ENCODE measurements at places on chromosomes 7 and 10.

- peaks cover 3% of the 10 kb centered on the region for H3K27me3 ChIP-seq
- DNase-seq: no peak
- H3K4me1 ChIP-seq: peaks cover 44% of the 10 kb centered on the region
- no peak overlapping the region for H3K4me3 ChIP-seq
- peaks cover 6% of the 10 kb centered on the region for H3K36me3 ChIP-seq
- no peak overlapping the region for H3K27ac ChIP-seq
These were observed 91.0 kb upstream of the COL1A2 start for GRCh38 chr7:94303695-94304094.

DNA sequence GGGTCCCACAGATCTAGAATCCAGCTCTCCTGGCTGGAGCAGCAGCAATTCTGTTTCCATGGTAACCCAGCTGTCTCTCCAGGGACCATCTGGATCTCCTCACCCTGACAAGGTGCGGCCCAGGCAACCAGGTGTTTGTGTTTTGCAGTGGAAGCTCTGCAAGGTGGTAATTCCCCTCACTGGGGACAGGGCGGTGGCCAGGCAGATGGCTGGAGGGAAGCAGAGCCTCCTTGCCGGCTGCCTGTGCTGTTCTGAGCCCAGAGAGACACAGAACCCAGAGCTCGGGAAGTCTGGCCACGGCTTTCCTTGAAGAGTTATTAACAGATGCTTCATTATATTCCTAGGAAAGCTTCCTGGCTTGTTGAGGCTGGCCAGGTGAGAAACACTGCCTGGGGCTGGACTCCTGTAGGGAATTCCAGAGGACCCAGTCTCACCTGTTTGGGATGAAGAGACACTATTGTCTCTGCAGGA is 118.2 kb upstream of the PPIF start:
- H3K4me1 ChIP-seq: peaks cover 43% of the 10 kb centered on the region

- no peak overlapping the region for H3K4me3 ChIP-seq
- H3K27me3 ChIP-seq: no peaks in the 10 kb centered on the region
- peak; percentile 71 for DNase-seq
- H3K27ac ChIP-seq: no peak overlapping the region
These were observed 327.5 kb upstream of the PLXDC2 start for GRCh38 chr10:19488592-19489280.

DNA sequence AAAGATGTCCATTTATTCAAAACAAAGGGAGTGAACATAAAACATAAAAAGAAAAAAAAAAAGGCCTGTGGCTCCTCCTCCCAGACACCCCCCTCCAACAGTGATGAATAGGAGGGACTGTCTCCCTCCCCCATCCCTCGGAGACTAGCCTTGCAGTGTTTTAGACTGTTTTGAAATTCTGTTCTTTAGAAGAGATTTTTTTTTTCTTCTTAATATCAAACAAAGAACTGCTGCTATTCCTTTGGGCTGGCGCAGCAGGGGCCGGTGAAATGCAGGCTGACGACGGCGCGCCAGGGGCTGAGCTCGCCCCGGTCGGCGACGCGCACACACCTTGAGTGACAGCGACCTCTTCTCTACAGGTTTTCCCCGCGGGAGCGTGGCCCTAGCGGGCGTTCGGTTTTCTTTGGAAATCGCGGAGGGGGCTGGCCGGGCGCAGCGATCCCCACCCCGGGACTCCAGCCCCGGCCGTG is at the start of gene LANCL2:
Gene LANCL2 (plus strand): TSS at position 133 of the 470 bp plus-strand sequence. CDS start 689 bp downstream, outside the sequence.
- peaks cover 15% of the 10 kb centered on the region for H3K4me1 ChIP-seq
- peaks cover 4% of the 10 kb centered on the region for H3K27me3 ChIP-seq
- H3K4me3 ChIP-seq: peak within 1 kb of the TSS; percentile 98
- peak within 1 kb of the TSS; percentile 95 for H3K27ac ChIP-seq

- no peak overlapping the region for H3K27ac ChIP-seq
- peaks cover 22% of the 10 kb centered on the region for H3K36me3 ChIP-seq
- peaks cover 21% of the 10 kb centered on the region for H3K4me1 ChIP-seq
- peaks cover 2% of the 10 kb centered on the region for H3K27me3 ChIP-seq
- no peak for DNase-seq
- no peak overlapping the region for H3K4me3 ChIP-seq
These were observed 69.2 kb downstream of the PHYHIPL start for GRCh38 chr10:59245686-59246085.

DNA sequence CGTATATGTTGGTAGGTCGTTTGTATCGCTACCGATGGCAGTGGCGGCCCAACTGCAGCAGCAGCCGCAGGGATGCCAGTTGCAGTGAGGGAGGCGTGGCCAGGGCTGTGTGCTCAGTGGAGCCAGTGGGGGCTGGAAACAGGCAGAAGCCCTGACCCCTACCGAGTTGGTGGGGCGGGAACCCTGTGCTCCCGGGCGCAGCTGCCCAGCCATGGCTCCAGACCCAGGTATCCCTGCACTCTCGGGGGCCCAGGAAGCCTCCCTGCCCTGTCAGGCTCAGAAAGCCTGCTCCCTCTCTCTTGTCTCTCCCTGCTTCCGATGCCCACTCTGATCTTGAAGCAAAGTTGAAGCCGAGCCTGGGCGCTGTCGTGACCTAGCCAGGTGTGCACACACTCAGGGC is 78.6 kb upstream of the ITGB1 start:
- peaks cover 2% of the 10 kb centered on the region for H3K4me1 ChIP-seq
- H3K36me3 ChIP-seq: no peaks in the 10 kb centered on the region
- H3K27ac ChIP-seq: no peak overlapping the region
- peaks cover 6% of the 10 kb centered on the region for H3K27me3 ChIP-seq

DNA sequence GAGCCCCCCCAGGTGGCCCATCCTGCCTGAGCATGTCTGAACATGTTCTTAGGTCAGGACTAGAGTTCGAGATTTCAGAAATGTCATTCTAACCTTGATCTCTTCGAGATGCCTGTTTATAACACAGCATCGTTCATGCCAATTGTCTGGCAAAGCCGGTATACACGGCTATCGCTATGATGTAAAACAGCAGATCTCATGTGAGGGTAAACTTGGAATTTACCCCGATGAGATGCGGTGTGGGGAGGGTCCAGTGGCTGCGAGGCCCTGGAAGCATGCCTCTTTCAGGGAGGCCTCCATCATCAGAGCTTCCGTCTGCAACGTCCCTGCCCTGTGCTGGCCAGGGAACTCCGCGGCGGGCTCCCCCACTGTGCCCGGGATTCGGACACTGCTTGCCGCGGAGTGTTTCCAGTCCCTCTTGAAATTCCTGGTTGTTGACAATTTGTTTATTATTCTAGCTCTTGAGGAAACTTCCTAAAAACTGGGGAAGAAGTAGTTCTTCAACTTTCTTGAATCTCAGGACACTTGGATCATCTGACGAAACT is 168.6 kb upstream of the RHEB start:
- H3K4me3 ChIP-seq: no peak overlapping the region
- H3K36me3 ChIP-seq: no peaks in the 10 kb centered on the region
- peaks cover 25% of the 10 kb centered on the region for H3K4me1 ChIP-seq

DNA sequence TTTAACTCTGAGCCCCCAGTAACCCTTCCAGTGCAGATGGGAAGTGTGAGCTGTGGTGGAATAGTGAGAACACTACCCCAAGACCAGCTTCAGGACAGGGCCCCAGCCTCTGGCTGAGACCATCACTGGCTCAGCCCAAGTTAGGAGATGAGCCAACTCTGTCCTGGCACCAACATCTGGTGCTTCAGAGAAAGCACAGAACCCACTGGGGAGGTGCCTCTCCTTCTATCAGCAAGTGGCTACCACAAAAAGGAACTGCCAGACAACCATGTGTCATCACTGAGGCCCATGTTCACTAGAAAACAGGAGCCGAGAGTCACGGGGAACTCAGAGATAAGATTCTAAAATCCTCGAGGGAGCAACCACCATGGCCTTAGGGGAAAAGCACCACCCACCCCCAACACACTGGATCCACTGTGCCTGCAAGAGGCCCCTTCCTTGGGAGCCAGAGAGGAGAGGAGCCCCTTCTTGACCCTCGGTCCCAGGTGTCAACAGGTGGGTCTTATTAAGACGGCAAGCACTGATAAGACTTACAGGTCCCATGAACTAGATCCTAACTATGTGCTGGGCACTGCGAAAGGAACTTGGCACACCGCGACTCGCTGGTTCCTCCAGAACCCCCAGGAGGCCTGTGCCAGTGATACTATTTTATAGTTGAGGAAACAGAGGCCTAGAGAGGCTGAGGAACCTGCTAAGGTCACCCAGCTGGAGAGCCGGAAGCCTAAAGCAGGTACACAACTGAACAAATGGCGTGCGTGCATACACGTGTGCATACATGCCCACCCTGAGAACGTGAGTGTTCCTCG is 102.7 kb downstream of the FAM53B start:
- peaks cover 8% of the 10 kb centered on the region for H3K36me3 ChIP-seq
- no peaks in the 10 kb centered on the region for H3K27me3 ChIP-seq
- peaks cover 29% of the 10 kb centered on the region for H3K4me1 ChIP-seq
- H3K4me3 ChIP-seq: no peak overlapping the region

DNA sequence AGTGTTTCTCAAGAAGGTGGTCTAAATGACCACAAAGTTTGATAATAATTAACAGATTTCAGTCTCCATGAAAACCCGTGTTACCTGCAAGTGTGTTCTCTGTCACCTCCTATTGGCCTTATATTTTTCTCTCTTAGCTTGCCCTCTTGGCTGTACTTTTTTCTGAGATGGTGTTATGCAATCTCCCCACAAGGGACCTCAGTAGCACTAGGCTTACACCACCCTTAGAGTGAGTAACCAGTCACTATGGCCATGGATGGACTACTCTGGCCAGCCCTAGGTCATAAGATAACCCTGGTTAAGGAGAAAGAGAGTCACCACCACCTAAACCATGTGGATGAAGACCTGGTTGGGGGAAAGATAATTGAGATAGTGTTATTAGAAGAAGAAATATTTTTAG is 76.8 kb downstream of the NPSR1 start:
- H3K27ac ChIP-seq: no peak overlapping the region
- H3K36me3 ChIP-seq: no peaks in the 10 kb centered on the region
- H3K27me3 ChIP-seq: no peaks in the 10 kb centered on the region
- no peaks in the 10 kb centered on the region for H3K4me1 ChIP-seq
- no peak overlapping the region for H3K4me3 ChIP-seq

- H3K4me3 ChIP-seq: no peak overlapping the region
- no peaks in the 10 kb centered on the region for H3K4me1 ChIP-seq
- H3K27ac ChIP-seq: no peak overlapping the region
- no peaks in the 10 kb centered on the region for H3K27me3 ChIP-seq
These were observed 48.2 kb downstream of the APBB1IP start for GRCh38 chr10:26486304-26486703.

- peaks cover 4% of the 10 kb centered on the region for H3K4me1 ChIP-seq
- no peak for DNase-seq
- H3K36me3 ChIP-seq: no peaks in the 10 kb centered on the region
- H3K27me3 ChIP-seq: no peaks in the 10 kb centered on the region
- H3K27ac ChIP-seq: no peak overlapping the region
- H3K4me3 ChIP-seq: no peak overlapping the region
These were observed 7.7 kb downstream of the MDFIC start for GRCh38 chr7:114929570-114929969.

Data from endothelial cell (in vitro differentiated cells).